LHCN-M2 (cell line): ENCODE measurements at places on chromosomes 5 and 9.
A peak's percentile ranks its signal among the peaks of the same experiment; 100 is the strongest.

DNA sequence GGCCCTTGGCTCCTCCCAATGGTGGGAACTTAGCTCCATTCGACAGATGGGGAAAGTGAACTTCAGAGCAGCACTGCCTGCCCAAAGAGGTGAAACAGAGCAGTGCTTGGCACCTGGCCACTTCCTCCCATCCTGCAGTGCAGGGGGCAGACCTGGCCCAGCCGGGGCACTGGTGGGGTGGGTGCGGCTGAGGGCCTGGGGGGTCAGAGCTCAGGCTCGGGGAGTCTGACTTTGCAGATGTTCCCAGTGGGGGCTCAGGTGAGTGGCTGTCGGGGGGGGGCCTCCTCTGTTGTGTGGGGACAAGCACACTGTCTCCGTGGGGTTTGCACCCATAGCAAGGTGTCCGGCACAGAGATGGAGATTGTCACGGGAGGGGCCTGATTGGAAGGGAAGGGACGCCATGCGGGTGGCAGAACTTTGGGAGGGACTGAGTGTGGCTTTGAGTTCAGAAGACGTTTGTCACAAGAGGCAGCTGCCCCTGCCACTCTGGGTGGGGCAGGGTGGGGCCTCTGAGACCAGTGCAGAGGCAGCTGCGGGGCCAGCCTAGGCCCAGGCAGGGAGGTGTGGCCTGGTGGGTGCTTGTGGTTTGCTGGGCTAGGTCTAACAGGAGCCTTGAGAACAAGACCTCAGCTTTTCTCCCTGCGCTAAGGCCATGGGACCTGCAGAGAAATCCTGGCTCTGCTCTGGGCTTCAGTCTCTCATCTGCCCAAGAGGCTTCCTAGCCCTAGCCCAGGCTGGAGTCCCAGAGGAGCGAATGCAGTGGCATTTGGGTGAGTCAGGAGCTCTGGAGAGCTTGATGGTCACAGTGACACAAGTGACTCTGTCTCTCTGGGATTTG is 2.5 kb downstream of the MYMK start:
- no peak for DNase-seq

- no peak for DNase-seq
Observed at GRCh38 chr5:163478126-163478981, 17.9 kb downstream of the HMMR start.

- no peak for DNase-seq
Observed at GRCh38 chr5:96651047-96651446, 11.1 kb upstream of the CAST start.

GRCh38 chr5:61732796-61733195 is 400.7 kb downstream of the ZSWIM6 start:
- no peak for DNase-seq

DNA sequence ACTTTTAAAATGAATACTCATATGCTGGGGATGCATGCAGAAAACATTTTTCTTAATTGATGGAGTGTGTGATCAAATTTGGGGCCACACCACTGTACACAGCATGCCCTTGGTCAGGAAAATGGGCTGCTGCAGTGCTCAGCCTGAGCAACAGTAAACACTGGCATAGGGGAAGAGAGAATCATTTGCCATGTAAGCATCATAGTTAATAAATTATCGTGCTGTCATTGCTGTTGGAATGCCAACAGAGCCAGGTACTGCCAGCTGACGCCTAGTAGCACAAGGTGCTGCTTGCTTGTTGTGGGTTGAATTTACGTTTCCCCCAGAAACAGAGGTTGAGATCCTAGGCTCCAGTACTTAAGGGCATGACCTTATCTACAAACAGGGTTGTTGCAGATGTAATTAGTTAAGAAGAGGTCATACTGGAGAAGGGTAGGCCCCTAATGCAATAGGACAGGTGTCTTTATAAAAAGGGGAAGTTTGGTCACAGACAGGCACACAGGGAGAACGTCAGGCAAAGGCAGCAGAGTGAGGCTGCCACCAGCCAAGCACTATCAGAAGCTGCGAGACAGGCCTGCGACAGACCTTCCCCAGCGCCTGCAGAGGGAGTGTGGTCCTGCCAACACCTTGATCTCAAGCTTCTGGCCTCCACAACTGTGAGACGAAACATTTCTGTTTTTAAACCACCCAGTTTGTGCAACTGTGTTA is 25.3 kb downstream of the DAP start:
- DNase-seq = no peak

GRCh38 chr5:39169081-39169480 is 50.3 kb downstream of the FYB1 start:
- no peak for DNase-seq

- DNase-seq = peak; percentile 38
Observed at GRCh38 chr9:94031946-94032345, 52.3 kb upstream of the PTPDC1 start.

- peak; percentile 44 for DNase-seq
Observed at GRCh38 chr9:35277171-35277520, 115.3 kb downstream of the UNC13B start.

GRCh38 chr9:113187929-113188595 is 33.0 kb downstream of the FKBP15 start:
- peak; percentile 91 for DNase-seq

GRCh38 chr9:37707748-37708147 is 45.9 kb upstream of the TRMT10B start:
- no peak for DNase-seq

DNA sequence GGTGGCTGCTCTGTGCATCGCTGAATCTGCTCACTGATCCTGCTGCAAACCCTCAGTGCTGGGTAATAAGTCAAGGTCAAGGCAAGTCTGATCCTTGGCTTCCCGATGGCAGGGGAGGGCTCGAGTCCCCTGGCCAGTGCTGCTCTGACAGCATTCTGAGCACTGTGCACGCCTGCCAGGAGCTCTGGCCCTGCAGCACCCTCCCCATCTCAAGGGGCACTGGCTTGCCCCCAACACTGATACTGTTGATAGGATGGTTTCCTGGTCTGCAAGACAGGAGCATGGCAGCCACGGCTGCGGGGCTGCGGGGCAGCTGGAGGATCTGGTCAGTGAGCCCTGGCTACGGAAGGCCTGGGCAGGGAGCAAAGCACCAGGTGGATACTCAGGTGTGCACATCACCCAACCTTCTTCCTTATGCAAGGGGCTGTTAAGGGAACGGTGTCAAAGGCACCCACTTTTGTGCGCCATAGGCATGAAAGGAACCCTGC is 71.8 kb downstream of the SECISBP2 start:
- no peak for DNase-seq

DNA sequence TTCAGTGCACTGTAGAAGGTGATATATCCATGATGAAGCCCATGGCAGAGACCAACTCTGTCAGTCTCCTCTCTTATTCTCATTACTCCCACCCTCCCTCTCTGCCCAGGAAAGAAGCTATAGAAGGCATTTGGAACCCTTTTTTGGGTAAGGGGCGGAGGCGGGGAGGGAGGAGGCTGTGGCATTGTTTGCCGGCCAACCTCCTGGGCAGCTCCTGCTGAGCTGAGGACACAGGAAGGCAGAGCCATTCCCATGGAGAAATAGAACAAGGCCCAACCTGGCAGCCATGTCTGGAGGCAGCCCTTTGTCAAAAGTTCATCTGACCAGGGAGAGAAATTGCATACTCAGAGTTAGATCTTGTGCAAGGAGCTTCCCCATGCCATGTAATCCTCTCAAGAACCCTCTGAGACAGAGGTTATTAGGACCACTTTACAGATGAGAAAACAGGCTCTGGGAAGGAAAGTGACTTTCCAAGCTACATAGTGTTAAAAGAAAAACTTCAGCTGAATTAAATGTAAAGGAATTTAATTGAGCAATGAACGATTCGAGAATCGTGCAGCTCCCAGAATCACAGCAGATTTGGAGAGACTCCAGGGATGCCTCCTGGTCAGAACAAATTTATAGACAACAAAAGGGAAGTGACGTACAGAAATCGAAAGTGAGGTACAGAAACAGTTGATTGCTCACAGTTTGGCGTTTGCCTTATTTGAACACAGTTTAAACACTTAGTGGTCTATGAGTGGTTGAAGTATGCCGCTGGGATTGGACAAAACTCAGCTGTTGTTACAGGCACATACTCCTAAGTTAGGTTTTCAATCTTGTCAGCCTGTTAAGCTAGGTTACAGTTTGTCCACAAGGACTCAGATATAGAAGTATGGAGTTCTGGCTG is 158.6 kb downstream of the MELK start:
- peak; percentile 25 for DNase-seq

DNA sequence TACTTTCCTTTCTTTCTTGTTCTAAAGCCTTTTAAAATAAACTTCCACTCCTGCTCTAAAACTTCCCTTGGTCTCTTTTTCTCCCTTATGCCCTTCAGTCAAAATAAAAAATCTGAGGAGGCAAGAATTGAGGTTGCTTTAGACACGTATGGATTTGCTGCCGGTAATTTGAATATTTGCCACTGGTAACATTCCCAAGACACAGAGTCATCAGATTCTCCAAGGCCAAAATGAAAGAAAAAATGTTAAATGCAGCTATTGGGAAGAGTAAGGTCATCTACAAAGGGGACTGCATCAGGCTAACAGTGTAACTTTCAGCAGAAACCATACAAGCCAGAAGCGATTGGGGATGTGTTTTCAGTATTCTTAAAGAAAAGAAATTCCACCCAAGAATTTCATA is 311.1 kb downstream of the CDH18 start:
- no peak for DNase-seq

- no peak for DNase-seq
Observed at GRCh38 chr9:123397975-123398374, 42.0 kb downstream of the CRB2 start.

DNA sequence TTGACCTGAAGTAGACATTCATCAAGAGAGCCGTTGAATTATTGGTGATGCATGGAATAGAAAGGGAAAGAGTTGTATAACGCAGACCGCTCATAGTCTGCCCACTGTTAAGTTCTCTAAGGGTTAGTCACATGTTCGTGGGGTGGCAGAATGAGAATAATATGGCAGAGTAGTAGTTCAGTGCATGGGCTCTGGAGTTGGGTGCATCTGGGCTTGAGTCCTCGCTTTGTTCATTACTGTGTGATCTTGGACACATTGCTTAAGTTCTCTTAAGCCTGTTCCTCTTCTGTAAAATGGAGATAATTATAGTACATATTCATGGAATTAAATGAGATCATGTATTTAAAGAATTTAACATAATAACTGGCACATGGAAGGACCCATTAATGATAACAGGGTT is 23.6 kb downstream of the TNPO1 start:
- DNase-seq = no peak

DNA sequence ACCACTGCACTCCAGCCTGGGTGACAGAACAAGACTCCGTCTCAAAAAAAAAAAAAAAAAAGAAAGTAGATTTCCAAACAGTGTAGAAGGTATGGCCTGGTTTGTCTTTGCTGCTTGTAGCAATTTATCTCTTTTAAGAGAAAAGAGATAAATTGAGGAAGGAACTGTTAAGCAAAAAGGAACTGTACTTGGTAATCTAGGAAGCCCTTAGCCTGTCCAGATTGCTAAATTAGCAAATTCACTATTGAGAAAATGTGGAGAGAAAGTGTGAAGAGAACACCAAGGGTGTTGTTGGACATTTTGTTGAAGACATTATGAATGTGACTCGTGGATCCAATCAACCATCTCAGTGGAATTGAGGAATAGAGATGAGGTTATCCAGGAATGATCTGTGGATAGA is 13.0 kb upstream of the SUSD3 start:
- no peak for DNase-seq

DNA sequence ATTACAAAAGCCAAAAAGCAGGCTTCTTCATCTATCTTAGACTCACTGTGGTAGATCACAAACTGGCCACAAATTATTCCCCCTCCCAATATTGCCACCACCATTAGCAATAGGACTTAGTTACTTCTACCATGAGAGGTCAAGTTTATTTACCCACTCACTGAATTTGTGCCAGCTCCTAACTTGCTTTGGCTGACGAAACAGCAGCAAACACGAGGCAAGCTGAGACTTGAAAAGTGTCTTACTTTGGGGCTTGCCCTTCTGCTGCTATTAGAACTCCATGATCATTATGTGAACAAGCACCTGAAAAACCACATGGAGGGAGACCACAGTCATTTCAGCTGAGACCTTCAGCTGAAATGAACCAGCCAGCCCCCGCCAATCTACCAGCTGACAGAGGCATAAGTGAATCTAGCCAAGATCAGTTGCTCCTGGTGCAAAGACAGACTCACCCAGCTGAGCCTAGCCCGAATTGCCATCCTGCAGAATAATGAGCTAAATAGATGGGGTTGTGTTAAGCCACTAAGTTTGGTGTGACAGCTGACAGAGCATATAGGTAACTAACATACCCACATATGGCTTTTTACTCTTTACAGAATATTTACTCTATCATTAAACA is 5.7 kb downstream of the WDR41 start:
- no peak for DNase-seq

DNA sequence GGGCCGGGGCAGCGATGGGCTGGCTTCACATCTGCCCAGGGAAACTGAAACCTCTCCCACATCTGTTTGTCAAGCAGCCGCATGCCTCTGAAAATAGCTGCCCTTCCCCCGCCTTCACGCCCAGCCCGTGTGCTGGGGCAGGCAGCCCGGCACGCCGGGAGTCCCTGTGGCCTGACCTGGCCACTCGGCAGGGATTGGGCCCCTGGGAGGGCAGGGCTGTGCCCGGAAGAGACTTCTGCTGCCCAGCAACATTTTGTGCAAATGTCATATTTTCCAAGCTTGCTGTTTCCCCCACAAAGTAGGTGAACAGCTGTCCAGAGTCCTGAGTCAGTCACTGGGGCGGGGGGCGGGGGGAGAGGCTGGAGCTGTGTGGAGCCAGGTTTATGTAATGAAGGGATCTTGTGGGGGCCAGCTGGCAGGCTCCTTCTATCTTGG is 8.2 kb downstream of the COL27A1 start:
- peak; percentile 88 for DNase-seq

DNA sequence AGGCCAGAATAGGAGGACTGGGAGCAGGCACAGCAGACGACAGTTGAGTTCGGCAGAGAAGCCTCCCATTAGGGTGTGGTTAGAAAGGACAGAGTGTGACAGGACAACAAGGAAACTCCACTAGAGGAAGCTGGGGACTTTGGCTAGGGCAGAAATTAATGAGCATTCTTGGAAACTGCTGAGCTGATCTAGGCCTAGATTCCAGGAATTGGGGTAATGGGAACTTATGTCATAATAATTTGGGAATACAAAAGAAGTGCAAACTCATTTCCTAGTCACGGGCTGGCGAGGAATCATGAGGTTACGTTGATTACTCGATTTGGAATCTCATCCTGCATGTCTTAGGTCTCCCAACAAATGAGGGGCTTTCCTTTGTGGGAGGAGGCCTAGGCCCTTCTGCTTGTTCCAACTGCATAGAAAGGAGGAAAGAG is 144.6 kb upstream of the RPS23 start:
- no peak for DNase-seq

DNA sequence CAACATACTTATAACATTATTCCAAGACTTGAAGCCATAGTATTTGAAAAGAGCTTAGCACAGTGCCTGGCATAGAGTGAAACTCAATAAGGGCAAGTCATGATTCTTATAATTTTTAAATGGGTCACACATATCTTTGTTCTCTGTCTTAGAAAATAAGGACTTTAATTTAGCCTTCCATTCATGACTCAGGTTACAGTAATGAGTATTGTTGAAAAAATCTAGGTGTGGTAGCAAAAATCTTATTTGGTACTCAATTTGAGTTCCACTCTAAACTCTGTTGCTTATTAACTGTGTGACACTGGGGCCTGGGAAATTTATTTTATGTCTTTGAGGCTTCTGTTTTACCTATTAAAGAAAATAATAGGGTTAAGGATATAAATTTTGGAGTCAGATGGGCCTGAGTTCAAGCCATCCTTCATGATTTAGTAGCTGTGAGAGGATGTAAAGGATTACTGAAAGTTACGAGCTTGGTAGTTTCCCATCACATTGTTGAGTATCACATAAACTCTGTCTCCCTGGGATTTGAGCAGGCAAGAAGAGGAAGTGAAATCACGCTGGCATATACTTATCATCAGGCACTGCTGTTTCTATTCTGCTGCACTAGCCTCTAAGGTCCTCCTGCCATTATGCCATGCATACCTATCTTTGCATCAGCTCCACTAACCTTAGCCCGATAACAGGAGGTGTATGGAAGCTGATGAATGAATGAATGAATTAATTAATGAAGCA is 1.5 kb downstream of the SPINK9 start:
- no peak for DNase-seq
